ENCODE measurements at places on chromosomes 4 and X. TPM values are rescaled to one million over a fixed set of nuclear protein-coding genes. Genes with fewer than 3 reads are reported as not detected.

- DNase-seq = no peak
These were observed 92.3 kb downstream of the DIAPH2 start for GRCh38 chrX:96776966-96777365.

DNA sequence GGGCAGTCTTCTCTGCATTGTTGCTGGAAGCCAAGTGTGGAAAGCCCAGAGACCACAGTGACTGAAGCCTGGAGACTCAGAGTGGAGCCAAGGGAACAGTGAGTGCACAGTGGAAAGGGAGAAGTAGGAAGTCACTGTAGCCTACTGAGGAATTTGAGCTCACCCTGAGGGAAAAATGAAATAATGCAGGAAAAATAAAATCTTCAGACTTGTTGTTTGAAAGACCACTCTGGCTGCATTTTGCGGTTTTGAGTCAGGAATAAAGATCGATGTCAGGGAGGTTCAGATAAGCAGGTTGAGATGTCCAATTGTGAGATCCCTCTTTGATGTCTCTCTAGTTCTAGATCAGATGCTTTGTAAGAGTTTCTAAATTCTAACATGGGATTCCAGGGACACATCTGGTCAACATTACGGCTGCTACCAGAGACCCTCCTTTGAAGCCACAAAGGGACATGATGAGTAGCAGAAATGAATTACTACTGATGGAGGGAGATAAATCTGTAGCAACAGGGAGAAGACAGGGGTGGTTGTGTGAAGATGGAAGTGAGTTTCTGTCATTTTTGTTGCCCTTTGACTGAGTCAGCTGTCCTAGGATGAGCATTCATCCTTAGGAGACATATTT, 8.4 kb downstream of the ADH4 start:
- DNase-seq = no peak

GRCh38 chr4:104826171-104826570, 320.5 kb upstream of the TET2 start:
- no peak for DNase-seq

- DNase-seq = no peak
These were observed 74.0 kb upstream of the TBL1X start for GRCh38 chrX:9390693-9391368.

- DNase-seq = no peak
These were observed 2733.3 kb downstream of the PCDH7 start for GRCh38 chr4:33453436-33453835.

GRCh38 chr4:104393655-104394324, 100.9 kb downstream of the CXXC4 start:
- DNase-seq = no peak

DNA sequence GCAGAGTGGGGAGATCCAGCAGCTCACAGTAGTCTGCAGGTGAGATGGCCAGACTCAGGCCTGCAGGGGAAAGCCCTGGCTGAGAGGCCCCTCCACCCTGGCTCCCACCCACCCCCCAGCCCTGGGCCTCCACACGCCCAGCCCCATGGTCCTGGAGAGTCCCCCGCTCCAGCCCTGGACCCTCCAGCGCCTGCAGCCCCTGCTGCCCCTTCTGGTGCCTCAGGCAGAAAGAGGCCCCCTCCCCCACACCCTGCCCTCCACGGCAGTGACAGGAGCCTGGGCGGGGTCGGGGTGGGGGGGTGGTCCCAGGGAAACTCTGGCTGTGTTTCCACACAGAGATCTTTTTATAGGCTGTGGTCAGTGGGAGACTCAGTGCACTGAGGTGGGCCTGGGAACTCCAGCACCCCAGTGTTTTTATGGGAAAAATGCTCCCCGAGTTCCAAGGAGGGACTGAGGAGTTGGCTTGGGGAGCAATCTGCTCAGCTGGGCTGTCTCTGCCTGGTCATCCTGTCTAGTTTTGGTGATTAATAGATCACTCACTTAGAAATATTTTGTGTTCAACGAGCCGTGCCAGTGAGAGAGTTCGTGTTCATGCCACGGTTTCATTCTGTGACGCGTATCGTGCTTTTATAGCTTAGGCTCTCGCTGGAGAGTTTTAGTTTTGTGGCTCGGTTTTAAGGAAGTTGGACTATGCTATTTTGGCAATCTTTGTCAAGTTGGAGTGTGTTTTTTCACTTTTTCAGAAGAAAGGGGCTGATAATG, 53.1 kb upstream of the HGFAC start:
- DNase-seq = no peak

- no peak for DNase-seq
These were observed 798.1 kb downstream of the PDHA2 start for GRCh38 chr4:96637971-96638412.

DNA sequence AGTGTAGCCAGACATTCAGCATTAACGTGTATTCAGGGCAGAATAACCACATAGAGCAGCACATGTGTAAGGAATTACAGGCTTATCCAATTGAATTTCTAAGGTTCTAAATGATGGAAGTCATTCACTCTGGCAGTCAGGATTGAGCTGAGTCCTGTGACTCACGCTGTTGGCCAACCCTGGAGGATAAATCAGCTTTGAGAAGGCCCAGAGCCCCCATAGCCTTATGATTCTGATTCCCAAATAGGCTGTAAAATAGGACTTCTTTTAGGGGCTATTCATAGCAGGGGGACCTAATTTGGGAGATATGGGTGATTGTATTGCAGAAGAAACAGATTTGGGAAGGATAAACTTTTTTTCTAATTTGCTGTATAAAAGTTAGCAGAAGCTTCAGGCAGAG, 8.1 kb upstream of the HPF1 start:
- DNase-seq = no peak

GRCh38 chr4:71771613-71772012, 12.3 kb downstream of the GC start:
- no peak for DNase-seq

DNA sequence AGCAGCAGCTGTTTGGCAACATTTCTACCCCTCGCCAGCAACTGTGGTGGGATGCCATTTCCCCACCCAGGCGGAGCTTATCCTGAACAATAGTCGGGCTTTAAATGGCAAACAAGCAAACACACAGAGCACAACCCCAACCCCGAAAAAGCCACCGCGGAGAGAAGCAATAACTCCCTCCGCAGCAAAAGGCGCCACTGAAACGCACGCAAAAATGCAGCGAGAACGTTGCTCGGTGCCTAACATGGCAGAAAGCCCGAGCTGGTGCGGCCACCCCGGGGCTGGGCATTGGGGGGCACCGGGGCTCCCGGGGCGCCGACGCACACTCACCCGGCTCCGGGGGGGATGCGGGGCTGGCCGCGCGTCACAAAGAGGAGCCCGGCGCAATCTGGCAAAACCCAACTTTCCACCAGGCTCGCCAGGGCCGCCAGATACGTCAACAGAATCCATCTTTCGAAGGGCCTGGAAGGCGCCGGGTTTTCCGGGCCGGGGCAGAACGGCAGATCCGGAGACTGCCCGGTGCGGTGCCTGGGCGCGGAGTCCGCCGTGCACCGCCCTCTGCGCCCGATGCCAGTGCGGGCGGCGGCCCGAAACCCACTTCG, 818 bp downstream of the RAI2 start:
- DNase-seq = no peak

- DNase-seq = no peak
These were observed 655 bp downstream of the HELT start for GRCh38 chr4:185018834-185019455.

DNA sequence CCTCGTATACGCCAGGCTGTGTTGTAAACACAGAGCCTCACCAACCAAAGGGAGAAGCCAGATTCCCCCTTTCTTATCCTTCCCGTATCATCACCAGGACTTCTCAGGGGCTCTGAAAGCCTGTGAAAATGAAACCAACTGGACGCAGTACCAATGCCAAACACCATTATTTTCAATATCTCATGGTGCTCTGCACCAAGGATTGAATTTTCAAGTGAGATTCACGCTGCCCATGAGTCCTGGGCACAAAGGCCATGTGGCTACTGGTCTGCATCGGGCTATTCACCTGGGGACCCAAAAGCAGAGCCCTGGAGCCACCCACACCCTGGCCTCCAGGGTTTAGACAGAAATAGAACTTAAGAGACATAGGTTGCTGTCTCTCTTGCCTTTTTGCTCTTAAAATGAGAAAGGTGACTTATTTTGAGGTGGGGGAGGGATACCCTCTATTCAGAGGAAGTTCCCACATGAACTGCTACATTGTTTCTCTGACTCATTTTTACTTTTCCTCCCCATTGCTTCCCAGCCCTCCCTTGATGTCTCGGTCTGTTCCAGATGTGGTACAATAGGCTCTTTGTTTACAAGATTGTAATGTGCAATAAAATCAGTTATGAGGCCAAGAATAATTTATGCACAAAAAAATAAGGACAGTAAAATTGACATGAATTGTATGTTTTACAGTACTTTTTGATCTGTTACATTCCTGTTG, 55.4 kb downstream of the MAML3 start:
- DNase-seq = no peak

GRCh38 chrX:78064152-78064551, 39.9 kb upstream of the PGK1 start:
- no peak for DNase-seq

GRCh38 chr4:17241835-17242234, 270.1 kb downstream of the QDPR start:
- no peak for DNase-seq

DNA sequence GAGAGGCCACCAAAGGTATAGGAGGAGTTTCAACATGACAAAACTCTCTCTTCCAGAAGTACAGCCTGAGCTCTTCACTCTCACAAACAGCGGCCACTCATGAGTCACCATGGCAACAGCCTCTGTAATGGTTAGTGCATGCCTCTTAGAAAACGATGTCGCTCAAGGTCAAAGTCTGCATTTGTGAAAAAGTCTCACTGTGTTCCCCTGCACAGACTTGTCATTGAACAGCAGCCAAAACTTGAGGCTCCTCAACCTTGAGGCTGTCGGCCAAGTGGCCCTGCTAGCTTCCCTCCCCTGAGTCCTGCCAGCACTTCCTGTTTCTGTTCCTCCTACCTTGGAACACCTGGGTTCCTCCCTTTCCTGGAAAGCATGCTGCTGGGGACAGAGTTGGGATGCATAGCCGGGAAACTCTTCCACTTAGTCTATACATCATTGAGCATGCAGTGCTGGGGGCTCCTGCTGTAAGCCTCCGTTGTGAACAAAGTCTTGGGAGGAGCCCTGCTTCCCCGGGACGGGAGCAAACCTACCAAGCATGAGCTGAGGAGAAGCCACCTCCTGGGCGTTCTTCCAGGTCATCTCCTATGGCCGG, 66.6 kb downstream of the ING2 start:
- no peak for DNase-seq

DNA sequence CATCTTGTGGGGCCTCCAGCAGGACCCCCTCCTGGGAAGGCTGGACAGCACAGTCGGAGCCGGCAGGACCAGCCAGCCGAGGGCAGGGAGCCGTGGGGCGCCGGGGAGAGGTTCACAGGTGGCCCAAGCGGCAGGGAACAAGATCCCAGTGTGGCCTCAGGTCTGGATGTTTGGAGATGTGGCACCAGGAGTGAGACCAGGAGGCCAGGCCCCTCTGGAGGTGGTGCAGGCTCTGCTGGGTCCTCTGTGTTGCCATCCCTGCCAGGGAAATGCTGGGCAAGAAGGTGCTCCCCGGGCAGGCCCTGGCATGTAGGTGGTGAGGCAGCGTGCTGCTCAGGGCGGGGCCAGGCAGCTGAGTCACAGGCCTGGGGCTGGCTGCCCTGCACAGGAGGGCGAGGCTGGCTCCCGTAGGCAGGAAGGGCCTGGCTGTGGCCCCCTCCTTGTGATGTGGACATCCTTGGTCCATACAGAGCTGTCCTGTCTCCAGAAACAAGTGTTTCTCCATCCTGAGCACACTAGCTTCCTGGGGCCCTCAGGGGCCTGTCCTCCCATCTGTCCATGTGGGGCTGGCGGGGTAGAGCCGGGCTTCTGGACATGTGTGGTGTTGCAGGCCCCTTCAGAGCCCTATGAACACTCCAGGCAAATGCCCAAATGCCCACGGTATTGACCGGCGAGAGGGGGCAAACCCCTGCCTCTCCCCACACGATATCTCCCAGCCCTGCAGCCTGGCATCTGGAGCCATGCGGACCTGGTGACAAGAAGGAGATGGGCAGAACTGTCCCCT, 4.8 kb upstream of the HGFAC start:
- peak; percentile 35 for DNase-seq

DNA sequence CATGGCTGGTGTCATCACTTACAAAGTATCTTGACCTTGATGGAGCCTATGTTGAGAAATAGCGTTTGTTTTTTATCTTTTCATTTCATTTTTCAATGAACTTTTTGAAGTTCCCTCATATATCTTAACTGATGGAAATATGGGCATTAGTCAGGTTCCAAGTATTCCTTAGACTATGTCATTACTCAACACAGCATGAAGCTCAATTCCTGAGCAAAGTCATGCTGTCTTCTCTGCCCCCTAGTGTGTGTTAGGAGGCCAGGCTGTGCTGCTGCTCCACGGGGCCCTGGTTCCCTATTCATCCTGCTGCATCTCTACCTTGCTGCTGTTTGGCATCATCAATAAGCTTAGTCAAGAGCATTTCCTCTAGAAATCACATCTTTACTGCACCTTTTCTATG, 40.9 kb downstream of the GPR143 start:
- no peak for DNase-seq

DNA sequence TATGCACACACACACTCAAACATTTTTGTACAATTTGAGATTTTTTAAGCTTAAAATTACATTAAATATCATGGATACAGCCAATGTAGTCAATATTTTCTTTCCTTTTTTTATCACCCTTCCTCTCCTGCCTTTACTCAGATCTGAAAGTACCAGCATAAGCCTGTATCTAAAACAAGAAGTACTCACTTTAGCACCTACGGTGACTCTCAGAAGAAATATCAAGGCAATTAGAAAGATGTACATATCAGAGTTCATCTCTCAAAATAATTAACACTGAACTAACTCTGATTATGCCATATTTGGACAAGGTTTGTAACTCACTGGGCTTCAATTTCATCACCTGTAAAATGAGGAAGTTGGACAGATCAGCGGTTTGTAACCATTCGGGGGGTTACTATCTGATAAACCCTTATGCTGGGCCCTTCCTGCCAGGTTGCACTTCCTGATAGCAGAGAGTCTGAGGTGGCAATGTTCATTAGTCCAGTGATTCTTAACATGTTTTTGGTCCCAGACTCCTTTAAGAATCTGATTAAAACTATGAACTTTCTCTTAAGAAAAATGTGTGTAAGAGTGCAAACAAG, 5.7 kb upstream of the GPR174 start:
- no peak for DNase-seq

- no peak for DNase-seq
These were observed 150.9 kb upstream of the ANK2 start for GRCh38 chr4:112898357-112899141.

GAGE1 gene
- total RNA-seq = not detected

IGFBP7 gene
- 176 TPM for total RNA-seq

TDO2 gene
- total RNA-seq = not detected

PRRG3 gene
- total RNA-seq = 0.04 TPM

RAPGEF2 gene
- total RNA-seq = 41.3 TPM

DDX53 gene
- not detected for total RNA-seq

ARSD gene
- total RNA-seq = 1.6 TPM

SFRP2 gene
- total RNA-seq = 0.86 TPM

PCDH11X gene
- not detected for total RNA-seq

TEX13C gene
- total RNA-seq = not detected

SUPT20HL2 gene
- not detected for total RNA-seq

STOX2 gene
- 6.0 TPM for total RNA-seq

PGAM4 gene
- total RNA-seq = not detected

Measured in gastrocnemius medialis (tissue), 4 donors.